ENCODE measurements at places on chromosomes 6 and 20. TPM values are rescaled to one million over a fixed set of nuclear protein-coding genes. Genes with fewer than 3 reads are reported as not detected.

Gene NCOA6
- total RNA-seq: 26.5 TPM

Gene BANF2
- total RNA-seq: not detected

Gene SLC17A1
- not detected for total RNA-seq

Gene WDR27
- 48.9 TPM for total RNA-seq

Gene PACRG
- total RNA-seq: 1.7 TPM

Gene CTCFL
- total RNA-seq: not detected

Gene B3GAT2
- not detected for total RNA-seq

Gene RIMS1
- total RNA-seq: 0.17 TPM

Gene MYB
- total RNA-seq: not detected

Gene BFSP1
- 3.8 TPM for total RNA-seq

Data from thyroid gland (tissue), 4 donors.